ENCODE measurements at places on chromosomes 7 and 10.

- no peak for DNase-seq
Measured at GRCh38 chr10:118251791-118252190, 90.3 kb downstream of the FAM204A start.

DNA sequence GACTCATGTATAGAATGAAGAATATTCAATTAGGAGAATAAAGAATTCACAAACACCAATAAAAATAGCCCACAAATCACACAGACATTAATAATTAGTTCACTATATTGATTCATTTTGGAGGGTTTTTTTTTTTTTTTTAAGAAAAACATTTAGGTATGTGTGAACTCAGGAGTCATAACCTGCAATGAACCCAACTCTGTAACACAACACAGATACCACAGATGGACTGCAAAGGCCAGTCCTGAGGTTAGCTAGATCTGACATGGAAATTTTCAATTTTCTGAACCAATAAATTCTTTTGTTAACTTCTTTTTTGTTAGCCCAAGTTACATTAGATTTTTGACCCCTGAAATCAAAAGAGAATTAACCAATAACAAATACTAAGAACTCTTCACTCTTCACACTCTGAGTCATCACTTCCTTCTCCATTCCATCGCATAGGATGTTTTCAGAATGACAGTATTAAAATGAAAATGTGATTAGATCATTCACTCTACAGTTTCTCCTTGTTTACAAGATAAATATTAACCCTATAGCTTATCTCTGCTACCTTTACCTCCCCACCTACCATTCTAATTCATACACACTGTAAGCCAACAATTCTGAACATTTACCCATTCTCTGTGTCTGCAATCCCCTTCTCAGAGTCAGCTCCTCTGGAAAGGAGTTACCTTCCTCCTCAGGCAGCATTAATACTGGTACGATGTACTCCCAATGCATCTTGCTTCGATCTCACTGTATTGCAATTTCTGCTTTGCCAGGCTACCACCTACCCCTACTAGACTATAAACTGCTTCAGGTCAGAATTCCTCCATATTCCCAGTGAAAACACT is 141.5 kb downstream of the LRRN3 start:
- DNase-seq, result no peak

DNA sequence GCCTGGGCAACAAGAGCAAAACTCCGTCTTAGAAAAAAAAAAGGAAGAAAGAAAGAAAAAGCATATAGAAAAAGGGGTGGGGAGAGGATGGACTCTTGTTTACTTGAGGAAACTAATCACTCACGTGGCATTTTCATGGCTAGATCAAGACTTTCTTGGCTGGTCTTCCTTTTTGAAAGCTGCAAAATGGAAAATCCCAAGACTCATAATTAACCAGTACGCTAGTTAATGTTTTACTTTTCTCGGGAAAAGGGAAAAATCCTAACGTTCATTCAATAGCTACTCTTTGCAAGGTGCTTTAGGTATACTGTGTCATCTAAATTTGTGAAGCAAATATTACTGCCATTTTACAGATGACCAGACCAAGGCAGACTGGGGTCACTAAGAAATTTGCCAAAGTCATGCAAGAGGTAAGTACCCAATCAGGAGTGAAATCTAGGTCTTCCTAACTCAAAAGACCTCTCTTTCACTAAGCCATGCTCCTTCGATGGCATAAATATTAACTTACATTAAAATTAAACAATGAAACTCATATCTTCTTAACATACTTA is 24.4 kb downstream of the NAPEPLD start:
- no peak for DNase-seq

- no peak for DNase-seq
Measured at GRCh38 chr10:74174521-74174920, 23.5 kb downstream of the ADK start.

DNA sequence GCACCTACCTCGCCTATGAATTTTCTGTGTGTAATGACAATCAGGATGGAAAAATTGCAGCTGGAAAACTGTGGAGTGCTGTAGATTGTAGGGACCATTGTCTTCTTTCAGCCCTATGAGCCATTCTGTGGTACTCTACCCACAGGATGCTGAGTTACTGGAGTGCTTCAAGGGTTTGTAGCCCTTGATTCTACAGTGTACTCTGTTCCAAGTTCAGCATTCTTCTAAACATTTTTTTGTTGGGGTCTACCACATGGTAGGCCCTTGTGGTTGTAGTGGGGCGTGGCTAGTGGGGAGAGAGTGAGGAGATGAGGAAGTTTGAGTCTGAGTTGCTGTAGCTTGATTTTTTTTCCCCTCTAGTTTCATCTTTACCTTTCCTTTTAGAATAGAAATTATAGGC is 33.5 kb downstream of the REEP3 start:
- peak; percentile 5 for DNase-seq
